ENCODE measurements at places on chromosomes 6 and 20. TPM values are rescaled to one million over a fixed set of nuclear protein-coding genes. Genes with fewer than 3 reads are reported as not detected.

- peak; percentile 46 for DNase-seq
Observed at GRCh38 chr6:2231438-2231837, 14.0 kb downstream of the GMDS start.

DNA sequence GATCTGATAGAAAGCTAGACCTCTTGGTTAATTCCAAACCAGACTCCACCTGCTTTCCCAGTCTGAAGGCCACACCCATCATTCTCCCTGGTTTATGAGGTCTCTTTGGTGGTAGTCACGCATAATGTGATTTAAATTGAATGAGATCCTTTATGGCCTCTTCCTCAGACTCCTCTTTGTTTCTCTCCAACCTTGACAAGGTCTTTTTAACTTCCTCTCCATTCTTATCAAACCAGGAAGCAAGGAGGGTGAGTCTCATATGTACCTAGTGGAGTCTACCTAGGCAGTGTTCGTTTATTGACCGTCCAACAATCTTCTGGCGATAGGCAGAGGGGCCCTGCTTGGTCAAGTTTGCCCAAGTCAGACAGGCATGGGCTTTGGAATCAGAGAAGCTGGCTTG, 184.2 kb upstream of the LAMP5 start:
- no peak for DNase-seq

GRCh38 chr20:24798930-24799705, 150.0 kb upstream of the CST7 start:
- no peak for DNase-seq

GRCh38 chr6:41040101-41040939, 1.3 kb upstream of the UNC5CL start:
- no peak for DNase-seq

- no peak for DNase-seq
Observed at GRCh38 chr20:39123185-39123557, 161.0 kb downstream of the DHX35 start.

- peak; percentile 36 for DNase-seq
Observed at GRCh38 chr6:158086504-158087223, 81.4 kb downstream of the SERAC1 start.

DNA sequence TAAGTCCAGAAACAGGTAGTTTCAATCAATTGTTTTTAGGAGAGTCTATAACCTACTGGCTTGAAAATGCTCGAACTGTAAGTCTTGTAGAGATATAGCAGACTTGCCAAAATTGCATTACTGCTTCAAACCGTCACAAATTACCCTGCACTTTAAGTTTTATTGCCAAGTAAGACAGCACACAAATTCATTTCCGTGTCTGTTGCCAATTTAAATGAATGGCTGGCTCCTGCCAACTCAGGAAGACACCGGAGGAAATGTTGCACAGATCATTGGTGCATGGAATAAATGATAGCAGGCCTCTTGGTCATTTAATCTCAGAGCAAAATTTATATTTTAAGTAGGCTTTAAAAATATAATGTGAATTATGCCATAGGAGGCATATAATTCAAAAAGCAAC, 438.1 kb downstream of the HACE1 start:
- DNase-seq = no peak

GRCh38 chr20:2133318-2134183, 31.9 kb downstream of the STK35 start:
- peak; percentile 84 for DNase-seq

The PXMP4 gene
- 6.3 TPM for total RNA-seq

The RIMS1 gene
- 3.9 TPM for total RNA-seq

The ZSCAN23 gene
- total RNA-seq = 5.1 TPM

The IL17A gene
- total RNA-seq = not detected

The KCNK5 gene
- under 0.01 TPM for total RNA-seq

The ZNF165 gene
- 0.33 TPM for total RNA-seq

Measured in fibroblast of lung (primary cell).